ENCODE measurements at places on chromosomes 7 and 10.

DNA sequence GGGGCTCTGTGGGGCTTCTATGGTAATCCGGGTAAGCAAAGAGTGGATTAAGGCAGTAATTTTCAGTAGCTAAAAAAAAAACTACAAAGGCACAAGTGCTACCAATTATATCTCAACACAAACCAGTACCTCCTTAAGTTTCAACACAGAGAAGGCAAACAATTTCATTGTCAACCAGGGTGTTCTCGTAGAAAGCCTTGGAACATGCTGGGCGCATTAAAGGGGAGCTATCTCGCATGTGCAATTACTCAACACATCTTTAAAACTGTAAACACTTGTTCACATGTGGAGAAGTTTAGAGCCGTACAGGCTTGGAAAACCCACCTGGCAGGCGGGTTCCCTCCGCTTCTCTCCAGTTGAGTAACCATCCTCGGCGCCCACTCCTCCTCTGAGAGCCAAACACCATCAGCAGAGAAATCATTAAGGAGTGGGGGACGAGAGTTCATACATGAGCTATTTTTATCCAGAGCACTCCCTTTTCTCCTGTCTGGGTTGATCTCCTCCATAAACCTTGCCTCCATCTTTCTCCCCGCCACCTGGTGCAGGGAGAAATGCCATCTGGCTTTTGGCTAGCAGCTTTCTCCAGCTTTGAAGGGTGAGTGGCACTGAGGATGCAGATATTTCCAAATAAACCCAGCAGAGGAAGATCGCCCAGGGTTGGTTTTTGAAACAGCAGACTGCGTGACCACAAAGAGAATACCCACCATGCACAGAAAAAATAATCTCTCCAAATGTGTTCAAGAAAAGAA, 287.1 kb downstream of the WDR11 start:
- DNase-seq, result no peak

GRCh38 chr10:13717936-13718772, 131.4 kb downstream of the PRPF18 start:
- DNase-seq, result no peak

- DNase-seq, result no peak
These were observed 224.0 kb upstream of the ZNF32 start for GRCh38 chr10:43872644-43873043.

- no peak for DNase-seq
These were observed 617.7 kb upstream of the ANKRD30A start for GRCh38 chr10:36507715-36508114.

DNA sequence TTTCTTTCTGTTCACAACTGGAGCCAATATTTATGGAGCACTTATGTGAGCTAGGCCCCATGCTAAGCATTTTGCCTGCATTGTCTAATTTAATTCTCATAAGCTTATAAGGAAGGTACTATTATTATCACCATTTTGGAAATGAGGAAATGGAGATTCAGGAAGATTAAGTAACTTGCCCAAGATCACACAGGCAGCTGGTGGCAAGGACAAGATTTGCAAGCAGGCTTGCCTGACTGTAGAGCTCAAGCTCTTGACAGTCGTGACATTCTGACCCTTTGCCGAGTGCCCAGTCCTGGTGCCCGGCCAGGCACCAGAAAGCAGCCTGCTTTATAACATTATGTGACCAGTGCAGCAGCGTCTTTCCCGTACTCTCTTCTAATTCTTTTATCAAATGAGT, 38.2 kb downstream of the WNT2 start:
- DNase-seq, result no peak
